ENCODE measurements at places on chromosomes 1 and 21. TPM values are rescaled to one million over a fixed set of nuclear protein-coding genes. Genes with fewer than 3 reads are reported as not detected.

Gene COPA
- total RNA-seq, result 85.9 TPM

Gene FAAH
- 0.61 TPM for total RNA-seq

Gene LCE1E
- total RNA-seq, result not detected

Gene NRIP1
- total RNA-seq, result 13.2 TPM

Gene PLEKHA6
- 36.3 TPM for total RNA-seq

Gene NBPF10
- 1.1 TPM for total RNA-seq

Gene PIK3C2B
- total RNA-seq, result 8.0 TPM
